H4 (cell line): ENCODE measurements at places on chromosomes 3 and 15. TPM values are rescaled to one million over a fixed set of nuclear protein-coding genes. Genes with fewer than 3 reads are reported as not detected.

The RBPMS2 gene
- 0.48 TPM in 1 of 2 replicates, not detected in the other for total RNA-seq

The HTR3E gene
- total RNA-seq, result not detected in 2 replicates

The LSAMP gene
- 4.7 and 5.9 TPM in 2 replicates for total RNA-seq

The CHRNA3 gene
- 0.04 TPM in 1 of 2 replicates, not detected in the other for total RNA-seq

The FBXO40 gene
- not detected in 2 replicates for total RNA-seq

The LYZL4 gene
- not detected in 2 replicates for total RNA-seq

The SCAMP5 gene
- 1.9 and 3.6 TPM in 2 replicates for total RNA-seq

The C2CD4A gene
- not detected in 2 replicates for total RNA-seq

The SERPINI1 gene
- 11.6 and 15.4 TPM in 2 replicates for total RNA-seq

The GPR15 gene
- total RNA-seq, result 0.06 TPM in 1 of 2 replicates, not detected in the other

The LTF gene
- total RNA-seq, result not detected in 2 replicates

The KIF23 gene
- total RNA-seq, result 45.0 and 67.5 TPM in 2 replicates

The FSIP1 gene
- 1.0 and 1.3 TPM in 2 replicates for total RNA-seq

The COX5A gene
- 160 and 163 TPM in 2 replicates for total RNA-seq

The LOXL1 gene
- 53.2 and 104 TPM in 2 replicates for total RNA-seq

The SCN11A gene
- not detected in 2 replicates for total RNA-seq

The EPHA3 gene
- total RNA-seq, result 1.4 and 3.6 TPM in 2 replicates

The ACSBG1 gene
- 1.0 and 1.4 TPM in 2 replicates for total RNA-seq

The ECE2 gene
- total RNA-seq, result not detected in 2 replicates

The SI gene
- total RNA-seq, result 0.04 TPM in 1 of 2 replicates, not detected in the other

The ZIC4 gene
- 0.21 TPM in 1 of 2 replicates, not detected in the other for total RNA-seq

The ALDH1L1 gene
- total RNA-seq, result 4.6 and 7.0 TPM in 2 replicates

The ANKDD1A gene
- total RNA-seq, result 0.25 and 1.1 TPM in 2 replicates

The MAP3K13 gene
- total RNA-seq, result 34.3 and 47.7 TPM in 2 replicates

The RPP14 gene
- 6.2 and 12.0 TPM in 2 replicates for total RNA-seq

The PODXL2 gene
- total RNA-seq, result 13.0 and 15.8 TPM in 2 replicates

The CLRN1 gene
- total RNA-seq, result not detected in 2 replicates

The ICE2 gene
- 17.2 and 24.3 TPM in 2 replicates for total RNA-seq

The UQCC5 gene
- total RNA-seq, result 1.5 and 102 TPM in 2 replicates

The CPLX3 gene
- not detected in 2 replicates for total RNA-seq

The BTLA gene
- total RNA-seq, result not detected in 2 replicates

The DLL4 gene
- total RNA-seq, result 0.10 TPM in 1 of 2 replicates, not detected in the other

The C3orf20 gene
- not detected in 2 replicates for total RNA-seq
